Activated T-cell treated with anti-CD3 and anti-CD28 coated beads, Interleukin-2, amount 50 U/mL, for 72 hours (primary cell): ENCODE measurements at places on chromosomes 6 and 20. TPM values are rescaled to one million over a fixed set of nuclear protein-coding genes. Genes with fewer than 3 reads are reported as not detected.

The LGSN gene
- total RNA-seq: not detected

GRCh38 chr20:9163251-9163650 lies 94.4 kb downstream of the PLCB4 start:
- DNase-seq: no peak

DNA sequence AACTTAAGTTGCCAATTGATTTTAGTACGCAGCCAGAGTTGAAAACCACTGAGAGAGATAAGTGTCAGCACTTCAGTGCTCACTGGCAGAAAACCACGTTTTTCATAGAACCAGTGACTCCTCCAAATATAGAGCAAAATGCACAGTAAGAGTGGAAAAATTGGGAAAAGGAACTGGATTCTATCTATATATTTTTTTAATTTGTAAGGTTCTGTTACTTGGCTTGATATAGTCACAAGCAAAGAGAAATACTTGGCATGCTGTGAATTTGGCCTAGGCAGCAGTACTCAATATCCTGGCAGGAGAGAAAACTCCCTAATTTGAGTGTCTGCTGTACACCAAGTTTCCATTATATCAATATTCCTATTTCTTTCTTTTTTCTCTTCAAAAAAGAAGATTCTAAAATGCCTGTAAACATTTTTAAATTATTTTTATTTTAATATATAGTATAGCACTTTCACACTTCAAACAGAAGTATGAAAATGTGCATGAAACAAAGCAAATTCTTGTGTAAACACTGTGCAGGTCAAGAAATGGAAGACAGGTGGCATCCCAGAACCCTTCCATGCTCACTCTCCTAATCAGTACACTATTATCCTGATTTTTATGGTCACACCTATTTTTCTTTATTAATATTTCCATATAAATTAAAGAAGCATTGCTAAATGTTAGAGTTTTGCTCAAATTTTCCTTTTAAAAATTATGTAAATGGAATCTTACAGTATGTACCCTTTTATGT lies 561.8 kb upstream of the RNF217 start:
- DNase-seq: no peak

GRCh38 chr6:79605061-79605460 lies 26.1 kb upstream of the SH3BGRL2 start:
- DNase-seq: no peak

DNA sequence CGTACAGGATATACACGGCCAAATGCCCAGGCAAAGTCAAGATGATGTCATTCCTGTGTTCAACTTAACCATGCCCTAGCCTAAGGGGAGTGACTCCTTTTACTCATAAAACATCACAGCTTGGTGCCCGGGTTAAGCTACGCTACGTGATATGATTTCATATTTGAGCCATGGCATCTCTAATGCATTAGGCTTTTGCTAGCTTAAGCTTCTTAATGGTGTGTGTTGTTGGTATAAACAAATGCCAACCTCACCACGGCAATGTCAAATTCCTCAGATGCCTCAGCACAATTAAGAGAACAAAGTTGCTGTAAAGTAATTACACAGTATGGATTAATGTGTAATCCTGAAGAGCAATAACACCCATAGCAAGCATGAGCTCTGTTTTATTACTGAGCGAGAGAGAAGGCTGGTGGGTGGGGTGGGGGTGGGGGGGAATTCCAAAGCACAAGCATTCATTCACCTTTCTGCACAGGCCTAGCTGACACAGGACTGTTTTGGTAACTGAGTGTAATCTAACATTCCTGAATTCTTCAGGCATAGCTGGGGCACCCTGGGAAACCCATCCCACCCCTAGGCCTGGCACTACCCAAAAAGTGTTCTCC lies 44.7 kb upstream of the CNKSR3 start:
- DNase-seq: no peak

- DNase-seq: no peak
Observed at GRCh38 chr20:23774081-23774480, 23.3 kb upstream of the CST1 start.
